ENCODE measurements at places on chromosomes 11 and 22. TPM values are rescaled to one million over a fixed set of nuclear protein-coding genes. Genes with fewer than 3 reads are reported as not detected.

DNA sequence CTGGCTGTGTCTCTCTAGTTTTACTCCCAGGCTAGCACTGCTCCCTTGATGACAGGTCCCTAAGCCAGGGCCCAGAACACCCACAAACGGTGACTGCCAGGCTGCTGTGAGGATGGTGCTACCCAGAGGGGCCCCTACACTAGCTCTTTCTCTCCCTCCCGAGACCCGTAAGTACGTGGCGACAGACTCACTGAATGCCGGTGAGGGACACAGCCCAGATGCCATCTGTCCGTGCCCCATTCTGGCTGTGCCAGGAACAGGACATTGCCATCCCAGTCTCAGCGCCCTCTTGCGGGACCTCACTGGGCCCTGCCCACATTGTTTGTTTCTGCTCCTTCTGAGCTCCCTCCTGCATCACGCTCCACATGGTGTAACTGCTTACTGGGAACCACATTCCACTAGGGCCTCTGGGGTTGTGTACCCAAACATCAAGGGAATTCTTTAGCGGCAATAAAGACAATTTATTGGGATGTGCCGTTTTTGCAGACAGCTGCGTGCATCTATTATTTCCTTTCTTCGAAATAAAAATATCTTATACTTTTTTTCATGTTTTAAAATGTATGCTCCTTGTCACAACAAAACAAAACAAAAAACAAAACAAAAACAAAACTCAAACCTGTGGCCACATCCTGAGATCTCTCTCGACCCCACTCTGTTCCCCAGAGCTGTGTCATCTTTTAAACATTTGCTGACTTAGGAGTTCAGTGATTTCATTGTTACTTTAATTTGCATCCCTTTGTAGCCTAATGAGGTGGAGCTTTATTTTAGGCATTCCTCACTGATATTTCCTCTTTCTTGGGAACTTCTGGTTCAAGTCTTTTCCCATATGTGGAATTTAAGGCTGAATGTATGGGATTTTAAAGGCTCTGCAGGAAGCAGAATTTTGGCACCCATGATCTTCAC, 4.4 kb upstream of the TPCN2 start:
- DNase-seq: peak; percentile 85

DNA sequence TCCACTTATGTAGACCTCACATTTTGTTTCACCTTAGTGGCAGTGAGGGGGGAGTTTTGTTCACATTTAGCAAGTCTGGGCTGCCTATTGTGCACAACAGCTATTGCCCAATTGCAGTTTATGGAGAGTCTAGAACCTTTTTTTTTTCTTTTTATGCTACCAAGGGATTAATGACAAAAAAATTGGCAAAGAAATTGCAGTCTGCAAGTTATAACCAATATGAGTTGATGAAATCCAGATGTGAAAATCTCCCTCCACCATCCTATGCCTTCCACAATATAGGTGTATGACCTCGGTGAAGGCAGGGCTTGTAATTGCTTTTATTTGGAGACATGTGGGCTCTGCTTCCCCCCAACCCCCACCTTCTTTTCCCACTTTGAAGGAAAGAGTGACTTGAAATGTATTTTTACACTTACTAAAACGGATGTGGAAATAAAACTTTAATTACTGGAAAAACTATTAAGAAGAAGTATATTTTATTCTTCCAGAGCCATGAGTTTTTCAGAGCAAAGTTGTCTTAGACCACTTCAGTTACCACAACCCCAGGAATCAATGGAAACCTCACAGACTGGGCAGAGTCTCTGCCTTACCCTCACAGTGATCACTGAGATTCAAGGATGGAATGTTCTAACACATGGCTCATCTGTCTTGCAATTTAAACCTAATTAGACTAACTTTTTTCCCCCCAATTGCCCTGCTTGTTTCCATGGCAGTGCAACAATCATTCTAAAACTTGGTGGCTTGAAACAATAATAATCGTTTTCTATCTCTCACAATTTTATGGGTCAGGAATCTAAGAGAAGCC, 120.8 kb upstream of the SLC5A12 start:
- no peak for DNase-seq

GRCh38 chr22:36333644-36334043, 54.1 kb downstream of the MYH9 start:
- no peak for DNase-seq

The BIK gene
- total RNA-seq: not detected

GRCh38 chr11:441418-442274, at the start of gene ANO9:
TSS of gene ANO9 (minus strand) at chr11:442011. CDS start at chr11:441926, 85 bp downstream.
- no peak for DNase-seq

DNA sequence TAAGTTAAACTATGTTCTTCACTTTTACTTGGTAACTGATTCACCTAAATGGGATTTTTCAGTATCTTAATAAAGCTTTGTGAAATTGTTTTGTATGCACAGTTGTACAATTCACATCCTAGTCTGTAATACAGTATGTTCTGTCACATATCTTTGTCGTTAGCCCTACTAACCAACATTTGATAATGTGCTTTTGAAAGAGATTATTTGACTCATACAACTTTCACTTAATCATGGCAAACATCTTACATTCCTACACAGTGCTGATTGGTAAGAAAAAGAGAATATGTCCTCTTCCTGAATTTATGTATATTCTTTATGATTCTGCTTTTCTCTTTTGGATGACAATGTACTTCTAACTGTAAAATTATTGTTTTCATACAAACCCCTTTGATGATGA, 234.5 kb downstream of the METTL15 start:
- DNase-seq: no peak

GRCh38 chr11:31649129-31649966, 139.8 kb downstream of the ELP4 start:
- no peak for DNase-seq

DNA sequence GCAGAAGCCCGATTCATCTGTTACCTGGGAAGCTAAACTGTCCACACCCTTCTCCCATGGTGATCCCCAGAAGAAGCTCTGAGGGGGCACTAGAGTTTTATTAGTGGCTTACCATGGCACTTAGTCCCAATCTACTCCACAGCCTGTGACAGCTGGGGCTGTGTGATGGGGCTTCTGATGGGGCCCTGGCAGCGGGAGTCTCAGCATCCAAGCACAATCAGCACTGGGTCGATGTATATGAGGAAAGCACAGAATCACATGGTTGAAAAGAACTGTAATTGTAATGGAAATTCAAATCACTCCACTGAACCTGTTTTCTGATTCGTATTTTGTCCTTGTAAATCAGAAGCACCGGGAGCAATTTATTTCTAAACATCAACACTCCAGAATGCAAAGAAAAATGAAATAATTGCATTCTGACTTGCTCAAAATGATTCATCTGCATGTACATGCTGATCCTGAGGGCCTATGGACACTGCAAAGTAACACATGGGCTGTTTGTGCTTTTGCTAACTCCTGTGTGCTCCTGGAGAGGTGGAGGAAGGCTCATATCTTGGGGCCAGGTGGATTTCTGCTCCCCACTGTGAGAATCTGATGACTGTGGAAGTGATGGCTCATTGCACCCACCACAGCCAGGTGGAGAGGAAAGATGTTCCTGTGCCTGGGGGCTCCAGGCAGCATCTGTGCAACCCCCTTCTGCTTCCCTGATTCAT, 203.0 kb downstream of the KIRREL3 start:
- no peak for DNase-seq

GRCh38 chr11:110186456-110186855, 93.3 kb downstream of the ZC3H12C start:
- DNase-seq: no peak

The FAM227A gene
- total RNA-seq: 0.46 TPM

DNA sequence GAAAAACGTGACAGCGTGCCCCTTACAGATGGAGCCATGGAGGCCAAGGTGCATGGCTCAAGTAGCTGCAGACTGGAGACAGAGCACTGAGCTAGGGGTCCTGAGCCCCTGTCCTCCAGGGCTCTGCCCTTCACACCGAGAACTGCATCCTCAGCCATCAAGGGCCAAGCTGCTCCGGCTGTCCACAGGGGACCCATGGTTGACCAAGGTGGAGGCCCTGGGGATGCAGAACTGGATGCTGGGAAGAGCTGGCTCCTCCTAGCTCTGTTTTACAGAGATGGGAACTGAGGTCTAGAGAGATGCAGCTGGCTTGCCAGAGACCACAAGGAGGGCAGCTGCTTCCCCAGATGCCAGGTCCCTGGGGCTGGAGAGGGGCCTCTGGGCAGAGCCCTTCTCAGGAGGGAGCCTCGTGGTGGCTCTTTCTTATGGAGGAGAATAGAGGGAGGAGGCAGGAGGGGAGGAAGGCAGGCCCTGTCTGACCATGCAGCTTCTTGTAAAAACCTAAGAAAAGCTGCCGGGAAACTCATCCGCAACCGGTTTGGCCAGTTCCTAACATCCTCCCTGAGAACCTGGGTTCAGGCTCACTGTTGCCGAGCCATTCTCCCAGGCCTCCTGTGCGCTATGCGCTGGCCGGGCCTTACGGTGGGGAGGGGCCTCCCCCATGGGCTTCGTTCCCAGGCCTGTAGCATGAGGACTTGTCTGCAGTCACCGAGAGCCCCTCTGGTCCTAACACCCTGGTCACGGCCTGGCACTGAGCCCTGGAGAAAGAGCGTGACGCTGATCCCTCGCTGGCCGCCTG, 80.6 kb downstream of the WNT7B start:
- DNase-seq: no peak

DNA sequence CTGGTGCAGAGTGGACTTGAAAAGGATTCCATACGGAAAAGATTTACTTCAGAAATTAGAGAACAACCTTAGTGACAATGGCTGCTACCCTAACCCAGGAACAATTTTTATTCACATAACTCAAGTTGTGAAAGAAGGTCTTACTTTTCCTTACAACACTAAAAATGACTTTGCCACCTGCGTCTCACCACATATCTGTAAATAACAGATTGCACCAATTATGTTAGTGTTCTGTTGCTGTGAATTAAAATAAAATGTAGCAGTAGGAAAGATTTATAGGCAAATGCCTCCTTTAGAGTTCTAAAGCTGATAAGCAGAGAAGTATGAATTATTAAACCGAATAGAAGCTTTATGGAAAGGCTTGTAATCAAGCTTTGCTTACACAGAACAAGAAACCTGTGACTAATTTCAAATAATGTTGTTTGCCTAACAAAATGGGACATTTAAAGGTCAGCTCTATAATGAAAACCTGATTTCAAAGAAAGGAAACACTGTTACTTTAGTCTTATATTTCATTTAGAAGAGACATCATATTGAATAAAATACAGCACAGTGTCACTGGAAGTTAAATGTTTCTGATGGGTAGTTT, 2237.8 kb downstream of the LRRC4C start:
- DNase-seq: no peak

- no peak for DNase-seq
Observed at GRCh38 chr11:102552447-102553194, 22.1 kb upstream of the MMP7 start.

GRCh38 chr11:44579302-44579761, 13.9 kb downstream of the CD82 start:
- no peak for DNase-seq

The MMP8 gene
- total RNA-seq: 0.94 TPM

The AKIP1 gene
- total RNA-seq: 28.1 TPM

DNA sequence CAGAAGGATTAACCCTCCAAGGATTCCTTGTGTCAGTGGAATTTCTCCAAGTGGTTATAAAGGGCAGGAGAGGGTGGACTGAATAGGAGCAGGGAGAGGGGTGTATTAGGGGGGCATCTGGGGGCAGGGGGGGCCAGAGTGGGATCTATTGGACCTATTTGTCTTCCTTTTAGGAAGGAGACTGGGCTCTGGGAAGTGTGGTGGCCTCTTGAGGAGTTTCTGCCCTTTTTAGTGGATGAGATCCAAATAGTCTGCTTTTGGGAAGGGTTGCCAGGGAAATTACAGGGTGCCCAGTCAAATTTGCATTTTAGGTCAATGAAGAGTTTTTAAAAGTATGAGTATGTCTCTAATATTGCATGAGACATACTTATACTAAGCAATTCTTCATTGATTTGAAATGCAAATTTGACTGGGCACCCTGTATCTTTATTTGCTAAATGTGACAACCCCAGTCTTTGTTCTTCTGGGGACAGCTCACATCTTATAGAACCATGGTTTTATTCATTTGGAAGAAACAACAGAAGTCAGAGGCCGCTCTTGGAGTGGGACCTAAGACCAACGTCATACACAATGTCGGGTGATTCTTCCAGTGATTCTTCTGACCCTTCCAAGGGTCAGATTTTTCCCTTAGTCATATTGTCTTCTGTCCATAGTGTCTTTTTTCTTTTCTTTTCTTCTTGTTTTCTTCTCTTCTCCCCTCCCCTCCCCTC, 429 bp upstream of the SLC22A6 start:
- DNase-seq: no peak

GRCh38 chr22:30877662-30878515, 90.7 kb downstream of the MORC2 start:
- DNase-seq: no peak

DNA sequence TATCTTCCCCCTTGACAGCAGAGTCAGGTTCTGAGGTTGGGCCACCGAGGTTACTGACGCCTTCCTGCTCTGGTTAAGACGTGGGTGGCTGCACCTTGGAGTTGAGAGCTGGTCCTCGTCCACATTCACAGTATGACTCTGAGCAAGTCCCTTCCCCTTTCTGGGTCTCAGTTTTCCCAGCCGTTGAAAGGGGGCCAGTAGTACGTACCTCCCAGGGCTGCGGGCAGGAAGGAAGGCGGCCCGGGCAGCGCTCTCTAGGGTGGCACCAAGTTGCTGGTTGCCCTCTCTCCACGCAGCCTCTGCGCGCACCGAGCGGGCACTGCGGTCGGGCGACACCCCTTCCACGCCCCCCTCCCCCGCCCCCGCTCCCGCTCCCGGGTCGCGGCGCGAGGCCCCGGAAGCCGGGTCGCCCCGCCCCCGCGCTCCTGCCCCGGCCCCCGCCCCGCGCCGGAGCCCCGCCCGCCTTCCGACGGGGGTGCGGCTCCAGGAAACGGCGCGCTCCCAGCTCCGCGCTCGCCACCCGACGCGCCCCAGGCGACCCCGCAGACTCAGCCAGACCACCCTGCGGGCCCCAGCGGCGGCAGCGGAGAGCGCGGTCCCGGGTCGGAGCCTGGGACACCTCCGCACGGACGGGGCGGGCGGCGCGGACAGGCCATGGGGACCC, at the start of gene EHBP1L1:
Gene EHBP1L1 (plus strand): TSS at position 486 of the 664 bp plus-strand sequence. CDS start 250 bp downstream, outside the sequence.
- peak; percentile 91 for DNase-seq

DNA sequence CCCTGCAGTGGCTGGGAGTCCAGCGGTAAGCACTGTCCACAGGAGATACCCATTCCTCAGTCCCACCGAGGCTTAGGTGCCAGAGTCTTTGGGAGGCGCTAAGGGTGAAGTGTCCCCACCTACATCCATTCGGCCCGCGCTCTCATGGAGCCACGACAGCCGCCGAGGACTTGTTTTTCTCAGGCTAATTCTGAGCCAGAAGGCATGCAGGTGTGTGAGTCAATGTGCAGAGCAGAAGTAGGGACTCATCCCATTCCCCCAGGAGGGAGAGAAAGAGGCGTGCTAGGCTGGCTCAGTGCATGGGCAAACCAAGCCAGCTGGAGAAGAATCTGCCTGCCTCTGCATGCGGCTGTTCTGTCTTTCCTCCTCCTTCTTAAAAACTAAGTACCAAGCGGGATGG, 46.6 kb downstream of the KCNC1 start:
- DNase-seq: peak; percentile 66

All from cardiac septum (tissue), 1 donor.